NCI-H2081 (cell line): ENCODE measurements at places on chromosomes 5 and 9.
A peak's percentile ranks its signal among the peaks of the same experiment; 100 is the strongest.

DNA sequence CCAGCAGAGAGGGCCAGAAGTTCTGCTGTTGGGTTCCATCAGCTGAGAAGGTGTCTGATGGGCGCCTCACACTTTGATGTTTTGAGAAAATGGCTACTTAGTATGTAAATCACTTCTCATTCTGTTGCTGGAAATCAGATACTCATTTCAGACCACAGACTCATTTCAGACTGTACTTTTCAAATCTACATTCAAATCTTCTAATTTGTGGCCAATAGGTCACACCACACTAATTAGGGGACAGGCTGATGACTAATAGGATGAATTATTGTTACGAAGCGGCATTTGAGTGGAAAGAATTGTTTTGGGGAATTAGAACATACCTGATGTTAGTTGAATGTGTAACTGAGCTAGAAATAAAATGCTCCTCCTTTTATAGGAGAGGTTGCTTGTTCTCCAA, 13.2 kb downstream of the MTAP start:
- DNase-seq = no peak

- DNase-seq = no peak
Measured at GRCh38 chr5:62287237-62287636, 18.8 kb upstream of the KIF2A start.

- peak; percentile 0 for DNase-seq
Measured at GRCh38 chr5:87825583-87825982, 412.9 kb upstream of the CCNH start.

DNA sequence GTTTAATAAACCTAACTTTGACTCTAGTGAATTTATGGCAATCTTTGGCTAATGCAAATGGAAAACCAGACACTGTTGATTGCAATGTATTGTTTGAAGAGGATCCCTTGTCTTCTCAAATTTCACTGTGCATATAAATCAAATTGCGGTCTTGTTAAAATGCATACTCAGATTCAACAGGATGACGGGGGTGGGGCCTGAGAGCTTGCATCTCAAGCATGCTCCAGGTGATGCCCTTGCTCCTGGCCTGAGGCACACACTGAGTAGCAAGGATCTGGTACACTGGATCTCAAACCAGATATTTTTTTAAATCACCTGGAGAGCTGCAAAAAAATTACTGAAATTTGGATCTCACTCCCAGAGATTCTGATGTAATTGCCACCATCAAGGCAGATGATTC, 463.7 kb downstream of the DNAH5 start:
- DNase-seq = no peak

DNA sequence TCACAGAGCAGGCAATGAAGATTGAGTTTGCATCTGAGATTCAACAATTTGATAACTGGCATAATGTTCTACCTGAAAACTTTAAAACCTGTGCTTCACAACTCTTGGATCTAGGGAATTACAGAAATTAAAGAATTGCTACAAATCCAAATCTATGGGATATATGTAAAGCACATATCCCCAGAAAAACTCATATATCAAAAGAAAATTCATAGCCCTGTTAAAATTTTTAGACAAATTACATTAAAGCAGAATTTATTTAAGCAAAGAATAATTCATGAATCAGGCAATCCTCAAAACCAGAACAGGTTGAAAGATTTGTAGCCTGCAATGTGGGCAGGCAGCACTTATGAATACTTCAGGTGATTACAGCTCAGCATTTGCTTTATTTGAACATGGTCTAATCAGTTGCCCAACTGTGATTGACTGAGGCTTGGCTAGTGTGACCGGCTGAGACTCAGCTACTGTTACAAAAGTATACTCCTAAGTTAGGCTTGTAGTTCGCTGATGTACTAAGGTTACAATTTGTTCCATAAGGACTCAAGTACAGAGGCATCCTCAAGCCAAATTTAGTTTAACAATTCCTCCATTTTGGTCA, 10.3 kb upstream of the UBTD2 start:
- DNase-seq = no peak

DNA sequence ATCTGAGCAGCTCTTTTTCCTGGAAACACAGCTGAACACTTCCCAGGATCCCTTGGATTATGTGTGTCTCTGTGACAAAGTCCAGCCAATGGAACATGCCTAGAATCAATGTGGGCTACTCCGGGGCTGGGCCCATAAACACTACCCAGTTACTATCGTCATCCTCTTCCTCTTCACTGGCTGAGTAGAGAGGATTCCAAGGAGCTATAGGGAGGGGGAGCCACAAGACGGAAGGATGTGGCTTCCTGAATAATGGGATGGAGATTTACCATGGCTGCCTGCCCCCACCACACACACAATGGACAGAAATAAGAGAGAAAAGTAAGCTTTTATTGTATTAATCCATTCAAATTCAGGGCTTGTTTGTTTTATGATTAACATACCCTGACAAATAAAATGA, 22.1 kb upstream of the TAS2R1 start:
- DNase-seq = no peak

DNA sequence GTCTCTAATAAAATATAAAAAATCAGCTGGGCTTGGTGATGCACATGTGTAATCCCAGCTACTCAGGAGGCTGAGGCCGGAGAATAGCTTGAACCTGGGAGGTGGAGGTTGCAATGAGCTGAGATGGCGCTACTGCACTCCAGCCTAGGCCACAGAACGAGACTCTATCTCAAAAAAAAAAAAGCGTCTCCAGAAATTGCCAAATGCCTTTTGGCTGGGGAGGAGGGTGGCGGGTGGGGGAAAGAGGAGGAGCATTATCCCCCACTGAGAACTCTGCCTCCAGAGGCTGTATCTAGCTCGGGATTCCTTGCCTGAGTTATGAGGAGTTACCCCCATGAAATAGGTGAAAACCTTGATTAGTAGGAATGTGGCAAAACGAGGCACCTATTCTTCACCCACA, 4.8 kb downstream of the ROPN1L start:
- no peak for DNase-seq

DNA sequence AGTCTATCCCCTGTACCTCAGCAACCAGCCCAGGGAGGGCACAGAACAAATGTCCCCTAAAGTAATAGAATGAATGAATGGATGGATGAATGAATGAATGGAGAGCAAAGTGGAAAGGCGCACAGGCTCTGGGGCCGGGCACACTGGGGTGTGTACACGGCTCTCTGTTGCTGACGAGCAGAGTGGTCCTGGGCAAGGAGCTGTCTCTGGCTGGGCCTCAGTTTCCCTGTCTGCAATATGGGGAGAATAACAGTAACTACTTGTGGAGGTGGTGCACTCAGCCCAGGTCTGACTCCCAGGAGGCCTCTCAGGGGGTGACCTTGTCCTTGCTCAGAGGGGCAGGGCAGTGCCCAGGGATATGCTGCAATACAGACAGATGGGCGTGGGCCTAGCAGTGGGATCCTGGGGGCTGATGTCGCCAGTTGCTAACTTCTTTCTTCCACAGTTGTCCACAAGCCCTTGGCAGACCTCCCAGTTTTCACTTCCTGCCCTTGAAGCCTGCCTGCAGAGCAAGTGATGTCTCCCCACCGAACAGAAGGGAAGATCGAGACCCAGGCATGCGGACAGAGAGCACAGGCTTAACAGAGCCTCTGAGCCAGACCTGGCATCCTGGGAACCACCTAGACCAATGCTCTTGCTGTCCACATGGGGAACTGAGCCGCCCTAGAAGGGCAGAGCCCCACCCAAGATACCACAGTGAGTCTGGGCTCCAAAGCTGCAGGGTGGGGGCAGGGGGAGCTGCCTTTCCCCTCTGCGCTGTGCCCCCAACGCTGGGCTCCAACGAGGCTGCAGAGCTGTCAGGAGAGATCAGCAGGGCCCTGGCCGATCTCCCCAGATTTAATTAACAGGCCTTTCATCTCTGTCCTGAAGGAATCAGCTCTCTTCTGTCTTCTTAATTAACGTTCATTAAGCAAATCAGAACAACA, 13.6 kb upstream of the LAMC3 start:
- DNase-seq = no peak

DNA sequence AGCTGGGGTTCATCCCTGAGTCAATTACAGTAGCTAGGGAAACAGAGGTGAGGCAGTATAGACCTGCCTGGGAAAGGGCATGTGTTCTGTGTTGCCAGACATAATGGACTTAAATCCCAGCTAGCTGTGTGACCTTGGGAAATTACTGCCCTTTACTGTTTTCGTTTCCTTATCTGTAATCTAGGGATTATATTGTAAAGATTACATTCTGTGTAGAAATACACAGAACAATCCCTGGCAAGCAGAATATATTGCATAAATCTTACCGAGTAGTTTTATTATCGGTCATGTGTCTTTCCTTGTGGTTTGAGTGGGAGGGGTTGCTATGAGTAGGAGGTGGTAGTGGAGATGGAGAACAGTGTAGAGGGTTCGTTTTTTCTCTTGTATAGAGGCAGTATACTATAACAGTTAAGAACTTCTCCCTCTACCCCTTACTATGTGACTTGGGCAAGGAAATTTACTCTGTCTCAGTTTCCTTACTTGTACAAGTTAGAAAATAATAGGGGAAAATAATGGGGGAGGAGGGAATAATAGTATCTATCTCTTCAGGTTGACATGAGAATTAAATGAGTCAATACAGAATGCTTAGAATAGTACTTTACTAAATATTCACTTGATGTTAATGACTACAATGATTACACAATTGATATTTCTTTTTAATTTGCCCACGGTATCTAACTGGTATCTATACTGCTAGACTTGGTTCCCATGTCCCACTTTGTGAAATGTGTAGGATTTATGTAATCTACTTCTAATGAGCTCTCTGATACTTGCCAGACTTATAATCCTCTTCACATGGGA, 7.1 kb upstream of the DMXL1 start:
- DNase-seq = no peak

- DNase-seq = no peak
Measured at GRCh38 chr9:104780796-104781395, 17.0 kb downstream of the NIPSNAP3B start.
